Frontal cortex (tissue), 4 donors: ENCODE measurements at places on chromosomes 2 and 18. TPM values are rescaled to one million over a fixed set of nuclear protein-coding genes. Genes with fewer than 3 reads are reported as not detected.
A peak's percentile ranks its signal among the peaks of the same experiment; 100 is the strongest.

Gene LOXHD1
- 0.41 TPM for total RNA-seq

DNA sequence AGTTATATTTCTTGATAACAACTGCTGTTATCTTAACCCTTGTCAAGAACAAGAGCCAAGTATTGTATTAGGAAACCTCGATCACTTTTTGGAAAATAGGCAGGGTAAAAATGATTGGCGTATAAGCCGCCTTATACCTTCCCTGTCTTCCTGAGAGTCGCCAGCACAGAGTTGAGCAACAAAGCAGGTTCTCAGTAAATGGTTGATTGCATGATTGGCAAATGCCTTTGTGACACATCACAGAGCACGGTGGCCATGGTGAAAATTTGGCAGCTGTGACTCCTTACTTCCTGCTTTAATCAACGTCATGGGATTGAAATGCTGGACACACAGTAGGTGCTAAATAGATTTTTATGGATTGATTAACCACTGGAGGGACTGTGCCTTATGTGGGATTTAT is 3.9 kb upstream of the KLHL29 start:
- DNase-seq, result no peak

Gene RNPEPL1
- total RNA-seq, result 4.5 TPM

GRCh38 chr2:19358242-19359020 is at the start of gene OSR1:
Gene OSR1, minus strand, starts transcription at chr2:19358623. Its CDS starts 4,818 bp downstream, at chr2:19353805.
- peak; percentile 28 for DNase-seq

GRCh38 chr2:192159208-192159607 is 35.5 kb downstream of the TMEFF2 start:
- DNase-seq, result no peak

- no peak for DNase-seq
Observed at GRCh38 chr2:237451643-237452469, 35.2 kb upstream of the MLPH start.

GRCh38 chr2:29831560-29831959 is 89.8 kb downstream of the ALK start:
- DNase-seq, result no peak

DNA sequence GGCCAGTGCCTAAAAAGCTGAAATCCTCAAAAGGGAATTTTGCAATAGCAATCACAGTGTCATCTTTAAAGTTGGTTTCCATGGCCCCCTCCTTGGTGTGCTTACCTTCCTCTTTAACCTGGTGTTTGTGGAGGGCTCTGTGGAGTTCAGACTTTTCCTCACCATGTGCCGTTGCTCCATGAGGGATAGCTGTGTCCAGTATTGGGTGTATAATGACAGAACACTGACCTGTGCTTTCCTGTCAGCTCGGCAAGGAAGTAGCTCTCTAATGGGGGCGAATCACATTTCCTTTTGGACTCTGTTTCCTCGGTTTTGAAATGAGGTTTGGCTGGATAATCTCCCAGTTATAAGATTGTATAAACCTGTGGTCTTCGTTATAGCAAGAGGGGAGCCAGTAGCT is 166.0 kb upstream of the DAPL1 start:
- no peak for DNase-seq

DNA sequence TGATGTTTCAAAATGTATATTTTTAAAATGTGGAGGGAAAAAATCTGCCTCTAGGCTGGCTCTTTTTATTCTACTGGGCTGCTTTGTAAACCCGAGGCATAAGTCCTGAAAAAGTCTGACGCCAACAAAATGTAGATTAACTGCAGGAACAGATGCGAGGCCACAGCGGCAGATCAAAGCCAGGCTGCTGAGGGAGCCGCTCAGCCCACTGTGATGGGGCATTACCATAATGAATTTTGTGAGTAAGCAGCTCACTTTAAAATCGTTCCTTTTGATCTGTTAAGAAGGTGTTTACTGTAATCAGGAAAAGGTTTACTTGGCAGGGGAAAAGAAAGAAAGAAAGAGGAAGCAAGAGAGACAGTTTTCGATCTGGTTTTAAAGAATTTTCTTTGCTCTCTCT is 269.0 kb downstream of the ICOS start:
- no peak for DNase-seq

DNA sequence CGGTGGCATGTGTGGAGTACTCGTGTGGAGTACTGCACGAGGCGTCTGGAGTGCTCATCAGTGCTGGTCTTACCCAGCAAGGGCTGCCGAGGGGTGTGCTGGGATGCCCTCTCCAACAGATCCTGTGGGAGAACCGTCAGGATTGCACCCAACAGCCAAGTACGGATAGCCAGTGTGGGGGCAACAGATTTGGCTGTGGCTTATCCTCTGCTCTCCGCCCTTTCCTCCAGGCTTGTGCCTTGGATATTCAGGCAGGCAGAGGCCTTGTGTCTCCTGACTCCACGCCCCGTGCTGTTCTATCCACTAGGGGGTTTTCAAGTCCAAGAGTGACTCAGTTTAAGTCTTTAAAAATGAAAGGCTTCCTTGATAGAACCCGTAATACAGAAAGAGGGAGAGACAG is 321.0 kb upstream of the HS6ST1 start:
- DNase-seq, result no peak

- DNase-seq, result no peak
Observed at GRCh38 chr2:126909781-126910180, 11.1 kb downstream of the TEX51 start.

- DNase-seq, result no peak
Observed at GRCh38 chr2:127621981-127622431, 23.9 kb upstream of the GPR17 start.

GRCh38 chr18:1503847-1504246 is 599.2 kb downstream of the ADCYAP1 start:
- no peak for DNase-seq

Gene ASPRV1
- 2.0 TPM for total RNA-seq

Gene VWA3B
- total RNA-seq, result under 0.01 TPM

Gene DNER
- 79.9 TPM for total RNA-seq

DNA sequence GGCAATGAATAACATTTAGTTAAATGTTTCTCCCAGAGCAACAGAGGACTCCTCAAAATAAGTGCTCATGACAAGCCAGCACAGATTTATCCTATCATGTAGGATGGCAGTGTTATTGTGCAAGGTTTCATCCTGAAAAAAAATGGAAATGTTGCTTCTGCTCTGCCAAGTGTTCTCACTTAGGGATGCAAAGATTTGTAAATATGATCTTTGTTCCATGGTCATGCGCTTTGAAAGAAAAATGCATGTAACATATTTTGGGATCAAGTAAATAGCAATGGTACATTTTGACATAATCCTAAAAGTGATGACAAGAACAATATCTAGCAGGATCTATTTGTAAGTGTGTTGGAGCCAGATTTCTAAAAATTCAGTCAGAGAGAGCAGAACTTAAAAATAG is 229.5 kb upstream of the CCDC150 start:
- DNase-seq, result no peak

DNA sequence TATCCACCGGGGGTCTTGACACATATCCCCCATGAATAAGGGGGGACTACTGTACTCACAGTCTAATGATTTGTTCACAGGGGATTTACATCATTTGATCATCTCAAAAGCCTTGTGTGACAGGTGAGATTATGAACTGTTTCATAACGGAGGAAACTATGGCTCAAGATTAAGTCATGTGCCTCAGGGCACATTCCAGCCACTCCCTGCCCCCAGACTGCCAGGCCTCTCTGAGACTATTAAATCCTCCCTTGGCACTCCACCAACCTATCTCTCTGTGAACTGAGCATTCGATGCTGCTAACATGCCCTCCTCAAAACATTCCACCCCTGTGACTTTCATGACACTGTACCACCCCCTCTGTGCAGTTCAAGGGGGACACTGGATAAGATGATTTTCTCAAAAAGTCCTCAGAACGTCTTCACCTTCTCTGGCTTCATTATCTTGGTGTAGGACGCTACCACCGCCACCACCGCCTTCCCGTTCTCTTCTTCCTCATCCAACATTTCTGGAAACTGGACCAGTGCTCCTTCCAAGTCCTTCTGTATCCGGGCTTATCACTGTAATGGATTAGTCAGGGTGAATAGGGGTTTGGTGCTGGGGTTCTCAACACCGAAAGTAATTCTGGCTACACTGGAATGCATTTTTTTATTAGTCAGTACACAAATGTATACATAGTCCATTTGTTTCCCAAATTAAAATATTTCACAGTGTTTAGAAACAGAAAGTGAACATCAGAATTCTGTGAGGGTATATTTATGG is 169.6 kb downstream of the KCNS3 start:
- DNase-seq, result no peak

- no peak for DNase-seq
Observed at GRCh38 chr18:10080372-10080771, 166.6 kb downstream of the VAPA start.

- no peak for DNase-seq
Observed at GRCh38 chr2:156512451-156512850, 76.3 kb downstream of the GPD2 start.

GRCh38 chr2:196821195-196821594 is 12.0 kb upstream of the C2orf66 start:
- no peak for DNase-seq

DNA sequence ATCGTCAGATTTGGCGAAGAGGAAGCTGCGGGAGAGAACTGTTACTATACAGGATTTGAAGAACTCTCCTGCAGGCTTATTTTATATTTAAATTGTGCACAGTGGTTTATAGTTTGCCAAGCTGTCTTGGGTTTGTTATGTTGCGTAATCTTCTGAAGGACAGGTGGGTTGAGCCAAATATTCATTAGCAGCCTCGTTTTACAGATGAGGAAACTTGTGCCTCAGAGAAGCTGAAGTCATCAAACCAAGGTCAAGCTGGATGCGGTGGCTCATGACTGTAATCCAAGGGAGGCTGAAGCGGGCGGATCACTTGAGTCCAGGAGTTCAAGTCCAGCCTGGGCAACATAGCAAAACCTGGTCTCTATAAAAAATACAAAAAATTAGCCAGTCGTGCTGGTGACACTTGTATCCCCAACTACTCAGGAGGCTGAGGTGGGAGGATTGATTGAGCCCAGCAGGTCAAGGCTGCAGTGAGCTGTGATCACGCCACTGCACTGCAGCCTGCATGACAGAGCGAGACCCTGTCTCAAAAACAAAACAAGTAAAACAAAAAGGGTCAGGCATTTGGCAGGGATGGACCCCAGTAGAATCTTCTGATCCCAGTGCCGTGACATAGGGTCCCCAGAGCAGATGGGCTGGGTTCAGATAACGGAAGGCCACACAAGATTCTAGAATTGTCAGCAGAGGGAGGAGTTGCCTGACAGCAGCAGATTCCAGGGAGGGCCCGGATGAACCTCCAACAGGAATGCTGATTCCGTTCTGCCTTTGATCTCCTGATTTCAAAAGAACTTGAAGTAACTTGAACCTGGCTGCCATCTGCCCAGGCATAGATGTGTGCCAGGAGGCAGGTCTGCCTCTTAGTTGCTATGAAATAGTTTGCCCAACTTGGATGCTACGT is 50.6 kb downstream of the SH3BP4 start:
- no peak for DNase-seq
